ENCODE measurements at places on chromosomes 16 and 17.

- DNase-seq = no peak
Measured at GRCh38 chr17:73357318-73357717, 45.5 kb upstream of the CDC42EP4 start.

DNA sequence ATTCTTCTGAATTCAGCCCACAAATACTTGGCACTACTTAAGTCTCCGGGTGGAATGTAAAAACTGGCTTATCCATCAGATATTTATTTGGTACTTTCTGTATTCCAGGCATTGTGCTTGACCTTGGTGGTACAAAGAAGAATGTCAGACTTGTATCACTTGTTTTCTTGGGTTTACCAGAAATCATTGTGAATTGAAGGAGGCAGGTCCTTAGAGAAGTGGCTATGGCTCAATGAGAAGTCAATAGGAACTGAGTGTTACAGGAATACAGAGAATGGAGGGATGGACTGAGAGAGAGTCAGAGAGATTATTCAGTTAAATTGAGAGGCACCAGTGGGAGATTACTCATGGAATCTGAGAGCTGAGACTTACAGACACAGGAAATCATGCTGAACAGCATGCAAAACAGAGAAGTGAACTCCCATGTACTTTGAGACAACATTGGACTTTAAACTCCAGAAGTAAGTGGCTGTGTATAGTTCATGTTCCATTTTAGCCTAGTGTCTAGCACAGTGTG is 704.1 kb downstream of the CDH11 start:
- DNase-seq = no peak

GRCh38 chr16:17147942-17148341 is 322.8 kb downstream of the XYLT1 start:
- no peak for DNase-seq

- no peak for DNase-seq
Measured at GRCh38 chr16:87230571-87230970, 86.6 kb downstream of the C16orf95 start.

DNA sequence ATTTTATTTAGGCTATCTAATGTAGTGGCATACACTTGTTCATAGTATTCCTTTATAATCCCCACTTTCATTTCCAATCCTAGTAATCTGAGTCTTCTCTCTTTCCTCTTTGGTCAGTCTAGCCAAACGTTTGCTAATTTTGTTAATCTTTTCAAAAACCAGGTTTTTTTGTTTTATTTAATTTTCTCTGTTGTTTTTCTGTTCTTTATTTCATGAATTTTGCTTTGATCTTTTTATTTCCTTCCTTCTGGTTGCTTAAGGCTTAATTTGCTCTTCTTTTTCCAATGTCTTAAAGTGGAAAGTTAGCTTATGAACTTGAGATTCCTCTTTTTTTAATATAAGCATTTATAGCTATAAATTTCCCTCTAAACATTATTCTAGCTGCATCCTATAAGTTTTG is 68.9 kb downstream of the NACA2 start:
- DNase-seq = no peak

DNA sequence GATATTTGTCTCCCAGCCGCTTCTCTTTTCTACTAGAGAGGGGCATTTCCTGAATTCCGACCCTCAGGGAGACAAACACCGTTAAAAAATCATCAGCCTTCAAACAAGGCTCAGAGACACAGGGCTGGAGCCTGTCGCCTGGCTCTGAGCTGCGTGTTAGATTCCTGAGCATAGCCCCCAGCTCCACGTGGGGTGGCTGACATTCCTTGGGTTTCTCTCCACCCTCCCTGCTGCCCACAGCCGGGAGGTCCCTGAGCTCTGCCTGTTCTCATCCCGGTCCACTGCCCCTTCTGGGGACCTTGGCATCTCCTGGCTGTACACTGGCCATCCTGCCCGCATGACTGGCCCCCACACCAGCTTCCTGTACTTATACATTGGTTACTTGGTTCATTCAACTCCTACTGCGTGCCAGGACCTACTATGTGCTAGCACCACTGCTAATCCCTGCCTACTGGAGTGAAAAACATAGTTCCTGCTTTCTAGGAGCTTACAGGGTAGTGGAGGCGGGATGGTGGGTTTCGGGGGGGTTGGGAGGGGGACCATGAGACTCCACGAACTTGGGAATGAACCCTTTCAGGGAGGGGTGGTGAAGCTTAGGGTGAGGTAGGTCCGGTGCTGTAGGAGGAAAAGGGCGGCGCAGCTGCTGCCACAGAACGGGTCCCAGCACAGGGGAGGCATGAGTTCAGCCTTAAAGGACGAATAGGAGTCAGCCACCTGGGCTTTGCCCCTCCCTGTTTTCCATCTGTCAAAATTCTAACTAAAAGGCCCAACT is 52.1 kb upstream of the TMEM132E start:
- DNase-seq = no peak

DNA sequence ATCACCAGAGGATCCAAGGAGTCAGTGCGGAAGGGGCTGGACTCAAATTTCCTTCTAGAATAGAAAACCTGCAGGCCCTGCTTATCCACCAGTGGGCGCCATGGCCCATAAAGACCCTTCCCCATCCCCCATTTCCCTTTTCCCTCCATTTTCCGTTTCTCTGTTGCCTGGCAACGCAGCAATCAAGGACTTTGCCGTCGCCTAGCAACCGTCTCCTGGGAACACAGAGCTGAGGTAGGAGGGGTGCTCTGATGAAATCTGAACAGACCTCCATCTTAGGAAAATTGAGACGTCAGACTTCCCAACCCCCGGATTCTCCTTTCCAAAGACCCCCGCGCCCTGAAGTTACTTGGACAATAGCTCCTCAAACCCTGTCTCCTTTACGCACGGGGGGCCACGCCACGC is 5.7 kb downstream of the DLG4 start:
- DNase-seq = peak; percentile 84

- peak; percentile 58 for DNase-seq
Measured at GRCh38 chr16:4293822-4294457, 21.1 kb upstream of the TFAP4 start.

DNA sequence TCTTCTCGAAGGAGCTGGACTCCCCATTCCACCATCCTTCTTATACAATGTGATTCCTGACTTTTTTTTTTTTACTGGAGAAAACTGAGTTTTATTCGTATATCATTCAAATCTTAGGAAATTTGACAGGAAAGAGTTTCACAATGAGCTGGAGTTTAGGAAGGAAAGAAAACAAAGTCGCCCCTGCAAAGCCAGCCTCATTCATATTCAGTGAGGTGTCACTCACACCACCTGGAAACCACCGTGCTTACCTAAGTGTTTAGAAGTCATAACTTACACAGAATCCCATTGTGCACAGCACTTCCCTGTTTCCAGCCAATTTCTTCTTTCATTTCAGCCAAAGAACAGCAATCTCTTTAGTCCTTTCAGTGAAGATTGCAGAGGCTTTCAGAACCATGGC is 90.3 kb upstream of the CHMP6 start:
- DNase-seq = no peak

- no peak for DNase-seq
Measured at GRCh38 chr16:83928341-83929055, 24.5 kb upstream of the OSGIN1 start.

DNA sequence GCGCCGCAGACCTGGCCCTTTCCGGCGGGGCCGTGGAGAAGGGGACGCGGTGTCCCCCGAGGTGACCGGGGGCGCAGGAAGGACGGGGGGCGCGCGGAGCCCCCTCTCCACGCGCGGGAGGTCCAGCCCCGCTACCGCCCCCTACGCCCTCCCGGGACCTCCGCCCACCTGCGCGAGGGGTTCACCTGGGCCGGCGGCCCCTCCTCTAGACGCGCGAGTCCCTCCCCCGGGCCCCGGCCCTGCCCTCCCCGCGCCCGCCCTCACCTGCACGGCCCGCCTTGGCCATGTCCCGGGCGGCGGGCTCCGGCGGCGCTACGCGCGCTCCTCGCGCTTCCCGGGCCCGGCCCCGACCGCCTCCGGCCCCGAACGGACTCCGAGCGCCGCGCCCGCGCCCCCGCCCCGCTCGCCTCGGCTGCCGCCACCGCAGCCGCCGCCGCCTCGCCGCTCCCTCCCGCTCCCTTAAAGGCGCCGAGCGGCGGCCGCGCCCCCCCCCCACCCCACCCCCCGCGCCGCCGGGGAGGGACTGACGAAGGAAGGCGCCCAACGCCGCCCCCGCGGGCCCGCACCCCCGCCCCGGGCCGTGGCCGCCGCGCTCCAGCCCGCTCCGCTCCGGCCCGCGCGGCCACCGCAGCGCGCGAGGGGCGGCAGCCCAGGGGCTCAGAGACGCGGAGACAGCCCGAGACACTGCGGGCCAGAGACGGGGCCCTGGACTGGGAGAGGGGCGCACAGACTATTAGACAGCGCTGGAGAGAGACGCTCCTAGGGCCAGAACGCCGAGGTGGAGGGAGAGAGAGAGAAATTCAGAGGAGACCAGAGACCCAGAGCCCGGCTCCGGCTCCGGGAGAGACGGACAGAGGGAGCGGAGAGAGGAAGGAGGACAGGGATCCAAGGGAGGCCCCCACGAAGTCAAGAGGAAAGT is at the start of gene PITPNM3:
Gene PITPNM3 (minus strand): TSS at position 435 of the 919 bp plus-strand sequence. CDS start 149 bp downstream, at position 286.
- DNase-seq = no peak

GRCh38 chr17:151886-152859 is 14.8 kb downstream of the SCGB1C2 start:
- DNase-seq = no peak

GRCh38 chr17:49018116-49018612 is 21.0 kb downstream of the IGF2BP1 start:
- no peak for DNase-seq

DNA sequence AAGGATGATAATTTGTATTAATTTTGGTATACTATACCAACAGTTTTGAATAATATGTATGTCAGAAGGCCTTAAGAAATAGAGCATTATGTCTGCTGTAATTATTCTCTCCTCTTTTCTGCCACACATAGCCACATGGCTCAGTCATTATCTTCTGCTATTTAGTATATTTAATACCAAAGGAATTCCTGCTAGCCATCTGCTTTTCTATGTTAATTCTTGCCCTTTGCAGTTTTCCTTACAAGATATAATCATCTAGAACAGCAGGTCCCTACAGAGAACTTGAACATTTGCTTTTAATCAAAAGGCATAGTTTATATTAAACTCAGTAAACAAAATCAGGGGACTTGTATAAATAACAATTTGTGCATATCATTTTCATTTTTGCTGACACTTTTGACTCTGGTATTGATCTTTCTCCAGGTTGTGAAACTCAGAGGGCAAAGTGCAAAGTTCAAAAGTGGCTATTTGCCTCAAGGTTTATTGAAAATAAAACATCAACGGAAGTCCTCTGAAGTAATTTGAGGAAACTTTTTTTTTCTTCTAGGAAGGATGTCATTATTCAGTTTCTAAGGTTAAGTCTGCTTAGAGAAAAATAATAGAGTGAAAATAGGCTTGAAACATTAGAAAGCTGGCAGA is 702.0 kb downstream of the KCNJ2 start:
- no peak for DNase-seq

- DNase-seq = no peak
Measured at GRCh38 chr17:17091856-17092756, 49.8 kb downstream of the MPRIP start.
